ENCODE measurements at places on chromosomes 1 and 21. TPM values are rescaled to one million over a fixed set of nuclear protein-coding genes. Genes with fewer than 3 reads are reported as not detected.

DNA sequence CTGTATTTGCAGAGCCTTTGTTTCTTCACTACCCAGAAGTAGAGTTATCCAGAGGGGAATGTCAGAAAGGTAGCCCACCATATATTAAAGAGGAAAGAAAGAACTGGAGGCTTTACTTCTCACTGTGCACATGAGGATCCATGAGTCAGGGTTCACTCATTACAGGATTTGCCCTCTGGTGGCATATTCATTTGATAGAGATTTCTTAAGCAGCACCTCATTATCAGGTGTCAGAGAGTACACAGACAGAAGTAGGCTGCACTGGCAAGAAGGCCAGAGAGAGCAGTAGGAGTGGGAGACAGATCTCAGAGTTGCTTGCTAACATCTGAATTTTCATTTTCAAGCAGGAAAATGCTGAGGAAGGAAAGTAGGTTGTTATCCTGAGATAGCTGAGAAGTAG lies 123.8 kb downstream of the PIK3R3 start:
- DNase-seq, result no peak

DNA sequence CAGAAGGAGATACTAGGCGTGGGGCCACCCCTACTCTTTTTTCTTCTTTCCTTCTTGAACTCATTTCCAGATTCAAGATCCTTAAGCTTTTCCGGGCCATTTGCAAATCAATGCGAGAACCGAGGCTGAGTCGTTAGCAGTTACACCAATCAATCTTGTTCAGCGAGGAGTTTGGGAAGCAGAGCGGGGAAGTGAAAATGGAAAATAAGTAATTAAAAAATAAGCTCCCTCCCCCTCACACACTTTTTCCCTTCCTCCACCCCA lies 1.7 kb upstream of the NEGR1 start:
- no peak for DNase-seq

DNA sequence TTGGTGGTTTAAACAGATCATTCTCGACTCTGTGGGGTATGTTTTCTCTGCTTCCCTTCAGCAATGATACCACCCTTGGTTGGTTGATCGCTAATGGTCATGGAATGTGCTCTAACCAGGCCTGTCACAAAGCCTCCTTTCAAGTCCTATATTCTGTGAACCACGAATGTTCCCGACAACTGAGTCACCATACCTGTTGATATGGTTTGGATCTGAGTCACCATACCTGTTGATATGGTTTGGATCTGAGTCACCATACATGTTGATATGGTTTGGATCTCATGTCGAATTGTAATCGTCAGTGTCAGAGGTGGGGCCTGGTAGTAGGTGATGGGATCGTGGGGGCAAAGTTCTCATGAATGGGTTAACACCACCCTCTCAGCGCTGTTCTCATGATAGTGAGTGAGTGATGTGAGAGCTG lies 10.2 kb upstream of the CAMK2N1 start:
- no peak for DNase-seq

DNA sequence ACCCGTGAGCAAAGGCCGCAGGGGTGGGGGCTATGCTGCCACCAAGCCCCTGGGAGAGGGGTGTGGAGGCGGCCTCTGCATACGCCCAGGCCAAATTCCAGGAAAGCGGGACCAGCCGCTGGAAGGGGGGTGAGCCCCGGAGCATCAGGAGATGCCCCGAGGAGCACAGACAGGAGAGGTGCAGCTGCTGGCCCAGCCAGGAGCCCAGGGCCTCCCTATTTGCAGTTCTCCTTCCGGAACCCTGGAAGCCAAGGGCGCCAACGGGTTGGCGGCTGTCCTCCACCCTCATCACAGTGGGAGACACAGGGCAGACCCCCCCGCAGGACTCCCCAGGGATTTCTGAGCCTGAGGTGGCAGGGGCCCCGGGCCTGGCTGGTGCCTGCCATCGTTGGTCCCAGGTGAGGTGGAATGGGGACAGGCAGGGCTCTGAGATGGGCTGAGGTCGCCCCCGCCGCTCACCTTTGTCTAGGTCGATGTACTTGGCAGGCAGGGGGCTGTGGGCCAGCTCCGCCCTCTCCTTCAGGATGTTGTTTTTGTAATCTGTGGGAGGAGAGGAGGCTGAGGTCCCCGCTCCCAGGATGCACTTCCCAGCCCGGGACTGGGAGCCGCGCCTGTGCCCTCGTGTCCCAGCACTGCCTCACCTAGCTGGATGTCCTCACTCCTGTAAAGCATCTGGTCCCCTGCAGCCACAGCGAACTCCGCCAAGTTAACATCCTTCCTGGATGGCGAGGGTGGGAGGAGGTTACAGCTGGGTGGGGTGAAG lies 4.4 kb upstream of the DVL1 start:
- no peak for DNase-seq

- no peak for DNase-seq
Observed at GRCh38 chr1:1753607-1754005, 24.7 kb downstream of the NADK start.

Gene TMEM52
- total RNA-seq, result 0.43 TPM

All from fibroblast of villous mesenchyme (primary cell).